Kidney epithelial cell (primary cell): ENCODE measurements at places on chromosomes 3 and 15. TPM values are rescaled to one million over a fixed set of nuclear protein-coding genes. Genes with fewer than 3 reads are reported as not detected.
A peak's percentile ranks its signal among the peaks of the same experiment; 100 is the strongest.

FAIM gene
- 17.5 and 17.6 TPM in 2 replicates for total RNA-seq

FAM3D gene
- total RNA-seq = not detected in 2 replicates

ARHGEF26 gene
- 1.4 and 2.5 TPM in 2 replicates for total RNA-seq

CIP2A gene
- total RNA-seq = 7.5 and 8.2 TPM in 2 replicates

SLC9C1 gene
- 2.2 TPM in 1 of 2 replicates, not detected in the other for total RNA-seq

HYAL1 gene
- total RNA-seq = 0.14 TPM in 1 of 2 replicates, not detected in the other

GOLGA6D gene
- not detected in 2 replicates for total RNA-seq

ZNF280D gene
- 13.3 and 17.2 TPM in 2 replicates for total RNA-seq

GOLGA8J gene
- not detected in 2 replicates for total RNA-seq

GRCh38 chr3:58568572-58569286, 8.5 kb downstream of the FAM107A start:
- no peak for DNase-seq

DNA sequence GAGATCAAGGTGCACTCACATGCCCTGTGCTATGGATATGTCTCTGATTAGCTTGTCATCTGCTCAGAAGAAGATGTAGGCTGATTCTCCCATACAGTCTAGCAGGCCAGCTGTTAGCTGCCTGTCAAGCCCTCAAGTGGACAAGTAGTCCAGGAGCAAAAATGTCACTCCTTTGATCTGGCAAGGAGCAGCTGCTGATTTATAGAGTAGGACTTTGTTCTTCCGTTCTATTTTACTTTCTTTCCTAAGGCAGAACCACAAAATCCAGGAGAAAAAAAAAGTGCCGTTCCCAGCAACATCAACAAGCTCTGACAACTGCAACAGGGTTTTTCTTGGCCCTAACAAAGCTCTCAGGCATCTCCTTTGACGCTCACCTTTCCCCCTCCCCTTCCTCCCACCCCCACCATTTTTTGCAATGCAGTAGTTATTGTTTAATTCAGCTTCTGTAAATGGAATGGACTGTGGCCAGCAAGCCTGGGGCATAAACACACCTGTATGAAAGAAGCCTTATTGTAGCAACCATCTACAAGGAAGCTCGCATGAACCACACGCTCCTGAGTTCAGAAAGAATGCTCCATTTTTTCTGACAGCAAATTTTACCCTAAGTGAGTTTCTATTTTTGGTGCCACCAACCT, 196.3 kb downstream of the MEIS2 start:
- no peak for DNase-seq

DNA sequence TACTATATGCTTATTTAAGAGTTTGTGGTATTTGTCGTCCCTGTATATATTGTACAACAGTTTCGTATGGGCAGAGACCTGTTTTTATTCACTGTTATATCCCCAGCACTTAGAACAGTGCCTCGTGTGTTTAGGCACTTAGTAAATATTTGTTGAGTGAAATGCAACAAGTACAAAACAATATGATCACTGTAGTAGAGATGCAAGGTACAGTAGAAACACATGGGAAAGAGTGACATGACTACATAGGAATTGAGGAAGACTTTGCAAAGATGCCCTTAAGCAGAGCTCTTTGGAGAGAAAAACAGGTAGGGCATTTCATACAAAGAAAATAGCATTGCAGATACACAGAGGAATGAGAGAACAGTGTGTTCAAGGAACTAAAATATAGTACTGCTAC, 18.3 kb downstream of the RASA2 start:
- DNase-seq = no peak

GRCh38 chr3:25679642-25680302, 15.1 kb upstream of the TOP2B start:
- no peak for DNase-seq

- no peak for DNase-seq
Measured at GRCh38 chr15:60678632-60679031, 199.7 kb upstream of the ICE2 start.

DNA sequence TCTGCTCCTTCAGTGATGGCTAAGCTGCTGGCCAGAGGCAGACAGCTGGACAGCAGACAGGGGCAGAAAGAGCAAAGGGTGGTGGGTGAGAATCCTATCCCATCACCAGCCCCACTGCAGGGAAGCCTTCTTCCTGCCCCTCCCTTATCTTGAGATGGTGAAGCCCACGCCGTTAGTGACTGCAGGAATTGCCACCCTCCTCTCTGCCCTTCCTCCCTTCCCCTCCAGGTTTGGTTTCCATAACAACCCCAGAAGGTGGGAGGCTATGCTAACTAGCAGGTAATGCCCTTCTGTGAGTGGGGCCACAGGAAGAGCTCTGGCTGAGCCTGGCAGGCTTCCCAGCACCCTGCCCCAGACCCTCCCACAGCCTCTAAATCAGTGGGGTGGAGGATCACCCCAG, 32.8 kb downstream of the SCN5A start:
- DNase-seq = no peak

- DNase-seq = no peak
Measured at GRCh38 chr3:128133273-128133883, 9.8 kb upstream of the RUVBL1 start.

DNA sequence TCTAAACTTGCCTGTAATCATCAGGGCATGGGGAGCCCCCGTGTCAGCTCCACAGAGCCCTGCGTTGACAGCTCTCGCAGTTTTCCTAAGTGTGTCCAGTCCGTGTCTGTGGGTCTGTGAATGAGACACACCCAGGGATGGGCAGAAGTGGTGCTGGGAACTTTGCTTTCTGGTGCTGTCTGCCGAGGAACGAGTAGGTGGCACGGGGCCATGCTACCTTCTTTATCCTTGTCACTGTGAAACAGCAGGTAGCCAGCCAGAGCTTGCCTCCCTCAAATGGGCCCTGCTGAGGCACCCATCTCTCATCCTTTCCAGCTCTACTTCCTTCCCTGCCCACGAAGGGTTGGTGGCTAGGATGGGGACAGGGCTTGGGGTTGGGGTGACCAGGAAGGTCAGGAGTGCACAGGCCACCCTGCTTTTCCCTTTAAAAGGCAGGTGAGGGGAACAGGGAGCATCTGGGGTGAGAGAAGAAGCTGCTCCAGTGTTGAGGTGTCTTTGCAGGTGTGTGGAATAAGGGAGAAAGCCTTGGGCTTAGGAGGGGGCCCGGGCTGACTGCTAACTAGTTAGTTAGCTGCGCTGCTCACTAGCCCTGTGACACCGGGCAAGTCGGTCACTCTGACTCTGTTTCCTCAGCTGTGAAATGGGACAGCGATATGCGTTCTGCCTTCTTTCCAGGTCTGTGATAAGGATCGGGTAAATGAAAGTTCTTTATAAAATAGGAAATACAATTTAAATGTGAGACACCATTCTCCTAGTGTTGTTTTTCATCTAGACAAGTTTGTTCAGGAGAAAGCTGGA, 27.9 kb downstream of the PDIA5 start:
- no peak for DNase-seq

GRCh38 chr3:44477312-44478030, at the start of gene ZNF445:
Gene ZNF445 (minus strand): TSS chr3:44477670. CDS start chr3:44455549, 22,121 bp downstream.
- peak; percentile 19 for DNase-seq

DNA sequence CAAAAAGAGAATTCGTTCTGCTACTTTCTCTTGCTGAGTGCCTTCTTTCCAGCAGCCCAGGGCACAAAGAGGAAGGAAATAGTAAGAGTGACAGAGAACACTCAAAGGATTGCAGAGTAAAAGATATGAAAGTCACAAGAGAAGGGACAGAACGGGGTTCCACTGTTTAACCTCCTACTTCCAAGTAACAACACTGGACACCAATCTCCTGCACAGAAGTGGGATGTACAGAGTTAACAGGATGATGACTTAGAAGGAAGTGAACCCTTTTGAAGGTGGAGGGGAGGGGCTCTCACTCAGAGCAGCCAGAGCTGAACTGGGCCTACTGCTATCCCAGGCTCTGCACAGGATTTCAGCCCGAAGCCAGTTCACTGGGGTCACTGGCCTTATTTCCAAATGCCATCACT, 130.1 kb upstream of the PRICKLE2 start:
- DNase-seq = no peak

- no peak for DNase-seq
Measured at GRCh38 chr3:186806089-186807055, at the start of gene RFC4. Gene RFC4 (minus strand): TSS chr3:186806482. CDS start chr3:186804713, 1,769 bp downstream.

GRCh38 chr3:149808209-149808829, 4.7 kb upstream of the RNF13 start:
- peak; percentile 59 for DNase-seq

- no peak for DNase-seq
Measured at GRCh38 chr3:99537416-99537815, 101.0 kb upstream of the COL8A1 start.

GRCh38 chr3:162492446-162493081, 996.0 kb downstream of the OTOL1 start:
- DNase-seq = peak; percentile 1

DNA sequence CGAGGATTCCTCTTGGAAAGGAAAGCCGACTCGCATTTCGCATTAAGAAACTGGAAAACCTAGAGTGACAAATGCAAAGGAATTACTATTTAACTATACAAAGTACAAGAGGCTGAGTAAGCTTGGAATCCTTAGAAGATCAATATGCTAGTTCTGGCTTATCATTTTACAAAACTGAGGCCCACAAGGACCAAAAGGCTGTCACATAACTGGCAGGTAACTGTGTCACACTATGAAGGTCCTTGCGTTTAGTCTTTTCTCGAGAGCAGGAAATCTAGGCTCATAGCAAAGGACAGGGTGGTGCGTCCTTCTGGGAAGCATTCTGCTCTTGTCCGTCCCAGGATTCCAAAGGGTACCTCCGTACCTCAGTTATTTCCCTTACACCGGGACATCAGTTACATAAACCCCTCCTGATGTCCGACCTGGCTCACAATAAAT, 629 bp downstream of the RPL24 start:
- DNase-seq = no peak

GRCh38 chr3:185272033-185272432, 18.2 kb upstream of the EHHADH start:
- no peak for DNase-seq

- no peak for DNase-seq
Measured at GRCh38 chr15:57302640-57303257, 73.6 kb upstream of the CGNL1 start.

DNA sequence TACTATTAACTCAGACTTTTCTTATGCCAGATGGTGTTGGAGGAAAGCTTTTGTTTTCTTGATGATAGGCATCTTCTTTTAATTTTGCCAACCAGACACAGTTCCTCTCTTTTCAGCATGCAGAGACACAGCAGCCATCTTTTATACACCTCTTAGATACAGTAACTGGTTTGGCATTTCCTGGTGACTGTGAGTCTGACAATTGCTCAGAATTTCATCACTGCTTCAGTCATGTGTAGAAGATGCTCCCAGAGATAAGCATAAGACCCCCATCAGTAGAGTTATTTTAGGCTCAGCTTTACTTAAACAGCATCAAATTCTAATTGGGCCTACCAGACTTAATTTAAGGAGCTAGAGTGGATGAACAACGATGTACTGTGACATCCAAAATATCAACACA, 779.0 kb downstream of the SQOR start:
- peak; percentile 29 for DNase-seq

DNA sequence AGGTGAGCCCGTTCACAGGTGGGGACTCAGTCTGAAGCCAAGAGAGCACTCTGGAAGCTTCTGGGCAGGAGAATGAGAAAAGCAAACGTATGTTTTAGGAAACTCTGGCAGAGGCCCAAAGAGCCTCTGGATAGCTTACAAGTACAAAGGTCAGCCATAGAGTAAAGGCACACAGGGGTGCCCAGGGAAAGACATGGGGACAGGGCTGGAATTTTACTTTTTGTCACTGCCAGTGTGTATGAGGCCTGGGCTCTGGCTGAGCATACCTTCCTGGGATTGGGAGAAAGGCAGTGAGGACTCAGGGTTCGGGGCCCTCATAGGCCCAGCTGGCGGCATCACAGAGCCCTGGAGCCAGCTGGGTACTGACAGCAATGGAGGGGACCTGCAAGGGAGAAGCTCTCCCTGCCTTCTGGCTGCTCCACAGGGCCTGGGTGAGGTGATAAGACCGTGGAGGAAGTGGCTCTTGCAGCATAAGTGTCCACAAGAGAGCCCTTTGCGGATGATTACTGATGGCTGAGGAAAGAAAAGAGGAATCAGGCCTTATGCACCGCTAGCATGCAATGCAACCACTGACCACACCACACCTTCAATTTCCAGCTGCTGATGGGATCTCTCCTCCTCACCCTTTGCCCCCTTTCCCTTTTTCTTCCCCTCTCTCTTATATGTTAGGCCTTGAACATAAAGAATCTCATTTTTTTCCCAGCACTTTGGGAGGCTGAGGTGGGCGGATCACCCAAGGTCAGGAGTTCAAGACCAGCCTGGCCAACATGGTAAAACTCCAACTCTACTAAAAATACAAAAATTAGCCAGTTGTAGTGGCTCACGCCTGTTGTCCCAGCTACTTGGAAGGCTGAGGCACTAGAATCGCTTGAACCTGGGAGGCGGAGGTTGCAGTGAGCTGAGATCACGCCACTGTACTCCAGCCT, 25.1 kb upstream of the BCL2L10 start:
- DNase-seq = no peak

DNA sequence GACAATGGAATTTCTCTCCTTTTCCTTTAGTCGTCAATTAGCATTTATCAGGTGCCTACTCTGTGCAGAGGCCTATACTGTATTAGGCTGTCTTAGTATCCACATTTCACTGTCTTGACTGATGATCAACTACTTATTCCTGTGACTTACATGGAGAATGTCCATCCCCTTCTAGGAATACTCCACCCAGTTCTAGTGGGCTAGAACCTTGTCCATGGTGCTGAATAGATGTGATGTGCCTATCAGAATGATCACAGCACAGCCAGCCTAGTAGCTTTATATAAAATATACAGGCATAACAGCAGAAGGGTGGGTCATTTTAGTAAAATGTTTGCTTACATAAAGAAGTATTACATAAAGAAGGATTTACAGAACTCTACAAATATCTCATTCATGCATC, 621.4 kb downstream of the PDCD6IP start:
- DNase-seq = no peak

DNA sequence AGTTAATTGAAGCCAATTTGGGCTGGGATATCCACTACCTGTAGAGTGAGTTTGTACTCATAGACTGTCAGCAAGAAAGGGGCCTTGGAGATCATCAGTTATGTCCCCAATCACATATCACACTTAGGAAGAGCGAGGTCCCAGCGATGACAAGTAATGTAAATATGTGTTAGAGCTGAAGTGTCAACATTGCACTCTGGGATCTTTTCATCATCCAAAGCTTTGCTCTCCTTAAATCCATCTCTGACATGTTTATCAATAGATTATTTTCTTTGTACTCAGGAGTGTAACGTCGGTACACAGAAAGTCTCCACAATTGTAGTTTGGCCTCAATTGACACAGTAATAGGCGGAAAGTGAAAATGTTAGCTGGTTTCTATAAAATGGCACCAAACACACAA, 113.7 kb upstream of the TPRG1 start:
- DNase-seq = no peak

DNA sequence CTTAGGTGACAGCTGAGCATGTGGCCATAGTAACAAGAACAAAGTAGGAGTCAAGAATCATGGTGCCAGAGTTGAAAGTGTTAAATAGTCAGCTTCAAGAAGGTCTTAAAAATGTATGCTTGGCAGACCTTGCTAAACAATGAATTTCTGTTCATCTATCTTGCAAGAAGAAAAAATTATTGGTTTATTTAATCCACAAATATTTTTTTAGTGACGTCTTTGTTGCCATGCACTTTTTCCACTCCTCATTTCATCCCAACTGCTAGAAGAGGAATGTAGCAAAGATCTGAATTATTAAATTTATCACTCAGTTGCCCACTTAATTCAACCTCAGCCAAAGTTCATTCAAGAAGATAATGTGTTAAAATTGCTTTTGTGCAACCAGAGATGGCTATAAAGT, 3.2 kb upstream of the SLC4A7 start:
- DNase-seq = no peak
